ENCODE measurements at places on chromosomes 1 and 21.

DNA sequence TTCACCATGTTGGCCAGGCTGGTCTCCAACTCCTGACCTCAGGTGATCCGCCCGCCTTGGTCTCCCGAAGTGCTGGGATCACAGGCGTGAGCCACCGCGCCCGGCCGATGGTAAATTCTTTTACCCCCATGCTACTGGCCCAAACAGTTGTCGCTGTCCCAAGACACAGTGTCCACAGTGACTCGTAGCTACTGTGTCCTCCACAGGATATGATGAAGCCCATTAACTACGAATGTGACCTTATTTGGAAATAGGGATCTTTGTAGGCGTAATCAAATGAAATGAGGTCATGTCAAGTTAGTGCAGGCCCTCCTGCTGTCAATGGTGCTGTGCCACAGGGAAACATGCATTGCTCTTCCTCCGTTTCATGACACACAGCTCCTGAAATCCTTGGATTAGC, 8.5 kb downstream of the FNDC10 start:
- DNase-seq = no peak

DNA sequence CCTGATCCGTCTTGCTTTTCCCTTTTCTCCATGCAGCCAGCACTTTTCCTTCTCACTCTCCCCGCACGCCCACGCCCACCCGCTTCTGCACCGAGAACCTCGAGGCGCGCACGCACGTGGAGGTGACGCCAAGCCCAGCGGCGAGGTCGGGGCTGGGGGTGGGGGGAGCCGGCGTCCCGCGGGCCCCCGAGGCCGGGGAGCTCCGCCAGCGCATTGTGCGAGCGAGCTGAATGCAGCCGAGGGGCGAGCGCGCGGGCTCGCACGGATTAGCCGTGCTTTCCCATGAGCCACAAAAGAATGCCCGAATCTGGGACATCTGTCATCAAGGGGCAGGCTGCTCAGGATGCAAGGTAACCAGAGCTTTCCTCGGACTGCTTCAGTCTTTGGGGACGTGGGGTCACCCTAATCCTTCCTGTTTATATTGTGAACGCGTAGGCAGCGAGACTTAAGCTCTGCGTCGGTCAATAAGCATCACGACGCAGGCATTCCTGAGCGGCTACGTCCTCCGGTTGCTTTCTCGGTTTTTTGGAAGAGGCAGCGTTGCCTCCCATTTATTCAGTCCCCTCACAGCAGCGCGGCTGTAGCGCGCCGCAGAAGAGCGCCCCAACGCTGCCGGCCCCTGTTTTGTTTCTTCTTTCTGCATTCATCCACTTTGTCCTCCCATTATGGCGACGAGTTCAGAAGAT, 67.3 kb upstream of the AKT3 start:
- DNase-seq = peak; percentile 82

GRCh38 chr21:41570791-41571355, 62.9 kb upstream of the TMPRSS2 start:
- DNase-seq = no peak

DNA sequence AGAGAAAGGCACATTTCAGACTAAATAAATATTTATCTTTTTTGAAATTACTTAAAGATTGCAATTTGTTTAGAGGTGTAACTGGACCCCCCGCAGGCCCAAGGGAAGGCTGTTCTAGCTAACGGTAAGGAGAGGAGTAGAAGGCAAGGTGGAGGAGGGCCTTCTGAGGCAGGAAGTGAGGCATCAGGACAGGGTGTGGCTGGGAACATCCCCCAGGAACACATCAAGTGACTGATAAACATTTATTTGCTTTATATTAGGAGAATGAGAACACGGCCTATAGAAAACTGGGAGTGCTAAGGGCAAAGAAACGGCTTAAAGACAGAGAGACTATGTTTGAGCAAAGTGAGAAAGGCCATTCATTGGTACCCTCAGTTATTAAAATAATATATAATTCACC, 23.2 kb downstream of the HIVEP3 start:
- DNase-seq = no peak

DNA sequence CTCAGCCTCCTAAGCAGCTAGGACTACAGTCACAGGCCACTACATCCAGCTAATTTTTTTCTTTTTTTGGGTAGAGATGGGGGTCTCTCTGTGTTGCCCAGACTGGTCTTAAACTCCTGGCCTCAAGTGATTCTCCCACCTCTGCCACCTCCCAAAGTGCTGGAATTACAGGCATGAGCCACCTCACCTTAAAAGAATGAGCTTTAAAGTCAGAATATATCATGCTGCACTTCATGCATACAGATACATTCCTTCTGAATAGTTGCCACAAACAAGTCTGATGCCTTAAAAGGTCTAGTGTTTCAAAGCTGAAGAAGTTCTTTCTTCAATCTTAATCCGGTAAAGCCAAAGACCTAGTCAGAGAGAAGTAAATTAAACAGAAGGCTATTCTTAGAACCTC, 23.8 kb upstream of the CPLANE2 start:
- DNase-seq = peak; percentile 46

- no peak for DNase-seq
Measured at GRCh38 chr1:100847361-100848082, 47.1 kb downstream of the EXTL2 start.

DNA sequence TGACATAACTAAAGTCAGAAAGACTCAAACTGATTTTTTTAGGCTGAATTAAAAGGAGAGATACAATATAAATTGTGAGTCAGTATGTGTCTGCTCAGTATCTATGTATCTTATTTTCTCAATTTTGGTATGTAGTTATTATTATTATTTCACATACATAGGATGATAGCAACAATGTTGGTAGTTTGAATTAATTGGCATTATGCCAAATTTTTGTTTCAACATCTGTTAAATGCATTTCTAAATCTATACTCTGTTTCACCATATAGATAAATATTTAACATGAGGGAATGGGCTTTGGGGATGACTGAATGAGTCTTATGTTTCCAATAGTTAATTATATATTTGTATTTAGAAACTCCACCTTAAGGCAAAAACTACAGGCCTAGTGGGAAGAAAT, 12.6 kb upstream of the HMCN1 start:
- DNase-seq = no peak

DNA sequence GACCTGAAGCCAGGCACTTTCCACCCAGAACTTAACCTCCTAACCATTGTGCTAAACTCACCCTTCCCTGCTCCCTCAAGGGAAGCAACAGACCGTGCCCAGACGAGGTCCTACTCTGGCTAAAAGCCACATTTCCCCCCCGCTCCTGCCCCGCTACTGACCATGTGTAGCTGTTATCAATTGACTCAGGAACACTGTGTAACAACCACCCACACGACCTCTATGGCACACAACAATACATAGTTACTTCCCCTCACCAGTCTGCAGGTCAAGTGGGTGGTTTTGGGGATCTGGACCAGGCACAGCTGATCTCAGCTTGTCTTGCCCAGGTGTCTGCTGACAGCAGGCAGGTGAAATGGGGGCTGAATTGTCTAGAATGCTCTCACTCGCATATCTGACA, 40.1 kb downstream of the CAMK2N1 start:
- no peak for DNase-seq

- no peak for DNase-seq
Measured at GRCh38 chr1:172751683-172752082, 92.8 kb downstream of the FASLG start.

DNA sequence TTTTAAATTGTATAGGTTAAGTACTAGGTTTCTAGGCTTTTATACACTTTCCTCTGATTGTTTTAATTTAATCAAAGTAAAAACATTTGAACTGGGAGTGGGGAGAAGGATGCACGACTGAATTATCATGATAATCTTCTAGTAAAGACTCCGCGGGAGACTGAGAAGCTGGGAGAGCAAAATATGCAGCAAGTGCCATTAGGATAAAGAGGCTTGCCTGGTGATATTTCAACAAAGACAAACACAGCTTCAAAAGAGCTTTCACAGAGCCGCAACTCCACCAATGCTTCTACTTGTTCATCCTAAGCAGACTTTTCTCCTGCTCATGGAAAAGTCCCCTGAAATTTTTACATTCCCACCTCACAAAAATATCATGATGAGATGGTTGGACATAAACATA, 239.0 kb upstream of the PTBP2 start:
- DNase-seq = no peak

DNA sequence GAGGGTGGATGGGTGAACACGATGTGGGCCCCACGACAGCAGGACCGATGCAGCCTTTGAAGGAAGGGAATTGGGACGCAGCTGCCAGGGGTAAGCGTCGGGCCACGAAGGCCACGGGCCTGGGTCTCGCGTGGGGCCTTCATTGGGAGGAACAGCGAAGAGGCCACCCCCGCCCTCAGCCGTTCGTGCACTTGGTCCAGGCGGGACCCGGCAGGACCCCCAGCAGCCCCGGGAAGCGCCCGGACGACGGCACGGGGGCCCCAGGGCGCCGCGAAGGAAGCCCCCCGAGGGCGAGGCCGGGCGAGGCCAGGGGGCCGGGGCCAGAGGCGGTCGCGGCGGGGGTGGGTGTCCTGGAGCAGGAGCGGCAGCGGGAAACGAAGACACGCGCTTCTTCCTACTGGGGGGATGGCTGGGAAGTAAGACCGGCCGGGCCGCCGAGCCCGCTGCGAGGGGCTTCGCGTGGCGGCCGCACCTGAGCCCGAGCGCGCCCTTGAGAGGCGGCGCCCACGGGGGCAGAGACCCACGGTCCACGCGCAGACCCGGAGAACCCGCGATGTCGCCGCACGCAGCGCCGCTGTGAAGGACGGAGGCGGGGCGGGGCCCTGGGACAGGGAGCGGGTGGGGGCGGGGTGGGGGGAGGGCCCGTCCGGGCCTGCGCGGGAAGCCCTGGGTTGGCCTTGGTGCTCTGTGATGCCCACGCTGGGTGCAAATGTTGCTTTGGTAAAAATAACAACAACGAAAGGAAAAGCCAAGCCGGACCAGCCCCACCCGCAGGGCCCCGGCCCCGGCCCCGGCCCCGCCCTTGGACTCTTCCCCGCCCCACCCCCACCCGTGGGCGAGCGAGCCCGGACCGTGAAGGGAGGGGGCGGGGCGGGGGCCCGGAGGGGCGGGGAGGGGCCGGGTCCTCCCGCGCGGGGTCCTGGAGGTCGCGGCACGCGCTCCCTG, 56.0 kb upstream of the ADARB1 start:
- DNase-seq = peak; percentile 66

- no peak for DNase-seq
Measured at GRCh38 chr1:147272042-147272441, 29.6 kb downstream of the CHD1L start.

GRCh38 chr1:155177192-155177917, 3.7 kb downstream of the TRIM46 start:
- DNase-seq = no peak

DNA sequence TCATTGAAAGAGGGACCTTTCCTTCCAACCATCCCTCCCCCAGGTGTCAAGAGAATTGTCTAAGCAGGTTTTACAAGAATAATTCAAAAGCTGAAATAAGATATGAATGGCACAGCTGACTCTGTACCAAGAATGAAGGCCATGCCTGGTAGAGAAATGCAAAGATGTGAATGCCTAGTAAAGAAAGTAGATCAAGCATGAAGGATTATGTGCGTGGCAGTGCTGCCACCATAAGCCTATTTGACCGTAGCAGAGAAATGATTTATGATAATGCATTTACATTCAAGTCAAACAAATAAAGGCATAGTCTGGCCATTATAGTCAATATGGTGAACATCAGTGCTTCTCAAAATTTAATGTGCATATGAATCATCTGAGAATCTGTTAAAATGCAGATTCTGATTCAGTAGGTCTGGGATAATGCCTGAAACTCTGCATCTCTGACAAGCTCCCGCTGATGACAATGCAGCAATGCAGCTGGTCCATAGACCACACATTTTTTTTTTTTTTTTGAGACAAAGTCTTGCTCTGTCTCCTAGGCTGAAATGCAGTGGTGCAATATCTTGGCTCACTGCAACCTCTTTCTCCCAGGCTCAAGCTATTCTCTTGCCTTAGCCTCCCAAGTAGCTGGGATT, 16.6 kb upstream of the CLCA4 start:
- DNase-seq = no peak

GRCh38 chr1:202018468-202019234, 8.3 kb downstream of the ELF3 start:
- no peak for DNase-seq

DNA sequence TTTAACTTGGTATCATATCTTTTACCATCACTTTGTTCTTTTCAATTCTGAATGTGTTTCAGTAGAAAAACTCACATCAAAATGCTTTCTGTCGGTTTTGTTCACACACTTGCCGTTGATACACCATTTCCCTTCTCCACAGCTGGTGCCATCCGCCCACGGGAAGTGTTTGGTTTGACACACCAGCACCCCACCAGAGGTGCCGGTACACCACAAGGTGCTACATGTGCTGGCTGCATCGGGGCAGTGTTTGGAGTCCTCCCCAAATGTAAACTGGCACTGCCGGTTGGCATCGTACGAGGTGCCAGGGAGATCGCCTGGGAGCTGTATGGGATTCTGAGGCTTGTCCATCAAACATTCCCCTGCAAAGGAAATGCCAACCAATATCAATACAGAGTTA, 5.0 kb downstream of the ADAMTS1 start:
- no peak for DNase-seq

GRCh38 chr1:77926561-77927357, 38.3 kb downstream of the NEXN start:
- no peak for DNase-seq

DNA sequence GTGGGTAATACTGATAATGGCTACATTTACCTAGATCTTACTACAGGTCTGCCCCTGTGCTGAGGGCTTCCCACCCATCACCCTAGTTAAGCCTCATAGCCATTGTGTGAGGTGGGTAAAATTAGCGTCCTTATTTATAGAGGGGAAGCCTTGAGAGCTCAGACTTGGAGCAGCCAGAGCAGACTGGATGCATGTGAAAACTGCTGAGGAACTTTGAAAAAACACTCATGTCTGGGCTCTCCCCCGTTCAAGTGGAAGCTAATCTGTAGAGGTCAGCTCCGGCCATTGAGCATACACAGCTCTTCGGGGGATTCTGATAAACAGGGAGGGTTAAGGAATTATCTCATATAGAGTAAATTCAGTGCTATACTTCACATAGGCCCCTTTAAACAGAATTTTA, 389.7 kb downstream of the RPS6KC1 start:
- no peak for DNase-seq

GRCh38 chr21:27799861-27800260, 833.0 kb upstream of the ADAMTS5 start:
- no peak for DNase-seq

GRCh38 chr1:89489047-89489729, 35.4 kb upstream of the LRRC8B start:
- no peak for DNase-seq

- no peak for DNase-seq
Measured at GRCh38 chr1:43880604-43881003, 53.0 kb upstream of the ARTN start.

DNA sequence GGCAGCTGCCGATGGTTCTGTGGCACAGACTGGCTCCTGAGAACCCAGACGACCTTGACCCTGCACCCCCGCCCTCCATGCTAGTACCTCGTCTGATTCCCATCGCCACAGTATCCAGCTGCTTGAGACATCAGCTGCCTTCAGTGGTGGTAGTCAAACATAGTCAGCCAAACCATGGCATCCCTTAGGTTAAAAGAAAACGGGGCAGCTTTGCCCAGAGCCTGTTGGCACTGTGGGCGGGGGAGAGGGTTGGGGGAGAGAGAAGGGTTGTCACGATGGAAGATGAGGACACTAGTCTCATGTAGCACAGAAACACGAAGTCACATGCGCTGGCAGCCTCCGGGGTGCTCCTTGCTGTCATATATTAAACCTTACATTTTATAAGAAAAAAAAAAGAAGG, 961 bp upstream of the TDRD5 start:
- DNase-seq = no peak

All from hepatic stellate cell (primary cell).